ENCODE measurements at places on chromosomes 5 and 9.

- DNase-seq = no peak
These were observed 223.7 kb downstream of the PCSK5 start for GRCh38 chr9:76114144-76114543.

DNA sequence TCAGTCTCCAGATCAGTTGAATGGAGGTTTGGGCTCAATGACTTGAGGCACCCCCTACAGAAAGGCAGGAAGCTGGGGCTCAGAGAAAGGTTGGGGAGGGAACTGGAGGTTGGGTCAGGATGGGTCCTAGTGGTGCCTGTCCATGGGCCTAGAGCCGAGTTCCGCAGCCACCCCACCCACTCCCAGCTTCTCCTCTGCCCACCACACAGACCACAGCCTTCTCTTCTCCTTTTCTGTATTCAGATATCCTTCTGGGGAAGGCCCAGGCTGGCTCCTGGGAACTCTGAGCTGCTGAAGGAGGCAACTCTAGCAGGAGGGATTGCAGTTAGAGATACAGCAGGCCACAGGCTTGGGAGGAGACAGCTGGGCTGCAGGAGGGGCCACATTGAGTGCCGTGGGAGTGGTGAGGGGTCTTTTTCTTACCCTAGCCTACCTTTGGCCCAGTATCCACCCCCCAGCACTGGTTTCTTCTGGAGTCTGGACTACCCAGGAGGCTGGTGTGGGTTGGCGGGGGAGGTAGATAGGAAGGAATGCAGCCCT, 15.4 kb upstream of the PTGS1 start:
- no peak for DNase-seq

GRCh38 chr5:141343242-141343952, at the start of gene PCDHGA3:
PCDHGA3 (plus strand) TSS chr5:141343829; CDS start chr5:141344034, 205 bp downstream.
- no peak for DNase-seq

DNA sequence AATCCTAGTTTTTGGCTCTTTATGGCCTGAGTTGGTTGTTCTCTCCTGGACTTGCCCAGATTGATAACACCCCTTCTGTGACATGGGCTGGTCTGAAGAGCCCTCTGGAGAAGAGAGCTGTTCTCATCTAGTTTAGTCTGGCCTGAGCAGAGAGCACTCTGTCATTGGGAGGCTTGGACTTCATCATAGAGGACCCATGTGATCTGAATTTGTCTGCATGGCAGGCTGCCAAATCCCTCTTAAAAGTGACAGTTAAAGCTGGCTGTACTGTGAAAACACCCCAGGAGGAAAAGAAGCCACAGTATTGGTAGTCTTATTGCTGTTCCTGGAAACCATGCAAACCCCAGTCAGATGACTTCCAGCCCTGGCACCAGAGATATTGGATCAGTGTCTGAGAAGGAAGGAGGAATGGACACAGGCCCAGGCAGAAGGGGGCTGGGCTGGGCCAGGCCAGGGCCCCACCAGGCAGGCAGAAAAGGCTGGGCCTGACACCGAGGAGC, 3.7 kb upstream of the WDR31 start:
- no peak for DNase-seq

GRCh38 chr5:57215629-57216195, 41.9 kb downstream of the GPBP1 start:
- DNase-seq = no peak

DNA sequence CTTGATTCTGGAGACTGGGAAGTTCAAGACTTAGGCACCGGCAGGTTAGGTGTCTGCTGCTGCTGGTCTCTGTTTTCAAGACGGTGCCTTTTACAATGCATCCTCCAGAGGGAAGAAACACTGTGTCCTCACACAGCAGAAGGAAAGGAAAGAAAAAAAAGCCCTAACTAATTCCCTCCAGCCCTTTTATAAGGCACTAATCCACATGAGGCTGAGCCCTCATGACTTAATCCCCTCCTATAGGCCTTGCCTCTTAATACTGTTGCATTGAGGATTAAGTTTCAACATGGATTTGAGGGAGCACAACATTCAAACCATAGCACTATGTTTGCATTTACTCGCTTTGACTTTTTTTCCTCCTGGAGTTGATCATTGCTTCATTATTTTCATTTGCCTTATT, 585.9 kb downstream of the TLR4 start:
- DNase-seq = no peak

DNA sequence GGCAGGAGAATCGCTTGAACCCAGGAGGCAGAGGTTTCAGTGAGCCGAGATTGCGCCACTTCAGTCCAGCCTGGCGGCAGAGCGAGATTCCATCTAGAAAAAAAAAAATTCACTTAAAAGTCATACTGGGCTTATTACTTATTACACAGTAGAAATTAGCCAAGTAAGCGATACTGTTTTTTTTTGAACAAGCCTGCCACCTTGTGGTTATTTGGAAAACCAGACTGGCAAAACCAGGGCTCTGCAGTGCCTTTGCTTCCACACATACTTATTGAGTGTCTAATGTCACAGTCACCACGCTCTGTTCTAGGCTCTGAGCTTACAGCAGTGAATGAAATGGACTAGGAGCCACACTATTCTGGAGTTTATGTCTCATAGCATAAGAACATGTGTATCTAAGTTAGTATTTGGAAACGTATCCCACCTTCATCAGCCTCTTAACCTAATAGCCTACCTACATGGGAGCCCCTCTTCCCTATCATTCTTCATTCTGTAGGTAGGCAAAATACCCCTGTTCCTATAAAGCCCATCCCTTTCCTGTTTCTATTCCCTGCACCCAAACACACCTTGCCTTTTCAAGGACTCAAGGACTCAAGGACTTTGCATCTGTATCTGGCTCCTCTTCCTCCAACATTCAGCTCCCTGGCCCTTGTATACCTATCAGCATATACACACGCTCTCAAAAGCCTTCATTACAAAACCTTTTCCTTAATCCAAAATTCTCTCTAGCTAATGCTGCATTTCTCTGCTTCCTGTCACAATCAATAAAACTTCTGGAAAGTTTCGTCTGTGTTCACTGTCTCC, 13.9 kb upstream of the BASP1 start:
- DNase-seq = peak; percentile 70

- no peak for DNase-seq
These were observed 194.5 kb downstream of the NR3C1 start for GRCh38 chr5:143208781-143209510.

DNA sequence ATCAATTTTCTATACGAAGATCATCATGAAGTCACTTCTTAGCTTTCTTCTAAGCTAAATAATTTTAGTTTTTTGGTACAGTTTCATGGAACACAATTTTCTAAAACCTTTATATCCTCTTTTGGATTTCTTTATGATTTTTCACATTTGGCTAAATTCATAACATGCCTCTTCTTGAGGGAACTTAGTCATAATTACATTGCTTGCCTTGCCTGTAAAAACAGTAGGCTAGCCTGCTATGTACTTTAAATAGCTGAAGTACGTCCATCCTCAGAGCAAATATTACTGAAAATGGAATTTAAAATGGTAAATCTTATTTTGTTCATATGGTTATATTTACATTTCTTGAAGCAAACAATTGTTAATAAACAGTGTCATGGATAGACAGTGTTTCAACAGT, 225.0 kb downstream of the VPS13A start:
- DNase-seq = no peak

DNA sequence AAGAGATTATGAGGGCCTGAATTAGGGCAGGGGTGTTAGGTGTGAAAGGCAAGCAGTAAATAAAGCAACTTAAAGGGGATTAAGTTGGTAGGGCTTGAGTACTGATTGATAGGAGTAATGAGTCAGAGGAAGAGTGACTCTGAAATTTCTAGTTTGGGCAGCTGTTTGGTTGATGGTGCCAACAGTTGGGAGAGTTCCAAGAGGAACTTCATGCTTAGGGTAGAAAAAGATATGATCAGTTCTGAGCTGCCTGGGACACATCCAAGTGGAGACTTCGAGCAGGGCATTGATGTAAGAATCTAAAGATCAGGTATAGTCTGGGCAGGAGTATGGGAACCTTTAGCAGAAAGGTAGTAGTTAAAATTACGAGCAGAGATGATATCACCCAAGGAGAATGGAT, 10.2 kb downstream of the MAMDC2 start:
- no peak for DNase-seq

DNA sequence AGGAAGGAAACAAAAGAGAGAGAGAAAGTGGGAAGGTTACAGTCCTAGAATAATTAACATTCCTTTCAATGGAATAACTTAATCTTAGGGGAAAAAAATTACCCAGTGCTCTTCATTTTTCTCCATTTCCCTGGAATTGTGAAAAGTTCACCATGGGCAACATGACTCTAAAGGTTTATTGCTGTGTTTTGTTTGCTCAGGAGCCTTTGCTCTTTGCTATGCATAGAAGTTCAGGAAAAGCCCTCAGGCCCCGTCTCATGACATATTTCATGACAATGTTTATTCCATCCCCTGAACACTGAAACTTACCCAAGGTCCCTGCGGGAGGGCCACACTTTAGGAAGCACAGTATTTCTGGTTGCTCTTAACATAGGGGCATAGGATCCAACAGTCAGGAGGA, 9.8 kb upstream of the CTSL start:
- no peak for DNase-seq

DNA sequence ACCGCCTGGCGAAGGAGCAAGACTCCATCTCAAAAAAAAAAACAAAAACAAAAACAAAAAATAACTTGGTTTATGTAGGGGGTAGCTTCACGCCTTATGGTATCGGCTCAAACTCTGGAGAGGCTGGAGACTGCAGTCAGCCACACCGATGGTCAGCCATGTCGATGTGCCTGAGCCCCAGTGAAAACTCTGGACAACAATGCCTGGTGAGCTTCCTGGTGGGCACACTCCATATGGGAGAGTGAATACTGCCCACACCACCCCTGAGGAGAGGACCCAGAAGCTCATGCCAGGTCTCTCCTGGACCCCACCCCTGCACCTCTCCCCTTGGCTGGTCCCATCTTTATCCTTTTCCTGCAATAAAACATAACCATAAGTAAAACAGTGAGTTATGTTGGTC, 19.6 kb downstream of the IPPK start:
- DNase-seq = no peak

DNA sequence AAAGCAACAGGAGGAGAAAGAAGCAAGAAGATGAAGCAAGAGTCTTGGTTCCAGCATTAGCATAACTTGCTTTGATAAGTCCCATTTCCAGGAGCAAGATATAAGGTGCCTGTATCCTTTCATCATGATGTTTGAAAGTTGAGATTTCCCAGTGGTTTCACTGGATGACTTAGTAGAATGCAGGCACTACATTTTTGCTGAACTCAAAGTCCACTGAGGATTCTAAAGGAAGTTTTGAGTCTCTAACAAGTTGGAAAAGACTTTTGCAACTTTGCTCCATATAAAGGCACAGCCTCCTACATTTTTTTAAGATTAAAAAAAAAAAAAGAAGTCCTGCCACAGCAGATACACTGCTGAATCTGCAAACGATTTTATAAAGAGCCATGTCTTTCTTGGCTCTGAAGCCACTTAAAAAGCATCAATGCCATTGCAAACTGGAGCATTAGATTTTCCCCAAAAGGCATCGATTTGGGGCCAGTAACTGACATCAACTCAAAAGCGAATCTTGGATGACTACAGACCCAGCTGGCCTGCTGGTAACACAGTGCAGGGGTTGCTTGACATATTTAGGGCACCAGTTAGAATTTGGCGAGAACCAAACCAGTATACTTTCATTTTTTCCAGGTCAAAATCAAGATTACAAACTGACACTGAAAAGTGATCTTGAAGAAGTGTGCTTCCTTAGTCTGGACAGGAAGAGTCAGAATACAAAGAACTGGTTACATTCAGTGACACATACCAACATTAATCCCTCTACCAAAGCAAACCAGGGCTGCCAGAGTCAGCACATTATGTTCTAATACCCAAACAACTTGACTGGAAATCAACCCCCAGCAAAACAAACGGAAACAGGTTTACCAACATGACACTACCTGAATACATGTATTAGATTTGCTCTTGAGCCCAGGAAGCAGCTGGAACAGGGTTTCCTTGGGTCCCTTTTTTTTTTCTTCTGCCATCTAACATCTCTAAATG, 39.1 kb upstream of the KCNV2 start:
- no peak for DNase-seq

DNA sequence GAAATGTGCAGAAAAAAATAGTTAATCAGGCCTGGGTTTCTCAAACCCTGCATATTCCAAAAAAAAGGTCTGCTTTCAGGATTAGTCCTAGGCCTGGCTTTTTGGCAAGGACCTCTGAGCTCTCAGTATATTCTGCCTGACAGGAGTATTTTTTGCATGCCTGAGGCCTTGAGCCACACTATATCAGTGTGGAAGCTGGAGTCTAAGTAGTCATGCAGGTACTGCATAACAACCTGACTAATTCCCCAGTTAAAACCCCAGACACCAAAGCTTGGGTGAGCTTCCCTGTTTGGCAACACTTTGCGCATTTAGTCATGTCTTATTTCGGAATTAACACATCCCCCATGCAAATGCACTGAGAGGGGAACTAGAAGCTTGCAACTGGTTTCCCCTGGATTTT, 359.5 kb downstream of the CETN3 start:
- DNase-seq = no peak

- DNase-seq = no peak
These were observed 14.1 kb downstream of the TDRD7 start for GRCh38 chr9:97425973-97426336.

- no peak for DNase-seq
These were observed 89.3 kb downstream of the FEM1C start for GRCh38 chr5:115455301-115455707.

DNA sequence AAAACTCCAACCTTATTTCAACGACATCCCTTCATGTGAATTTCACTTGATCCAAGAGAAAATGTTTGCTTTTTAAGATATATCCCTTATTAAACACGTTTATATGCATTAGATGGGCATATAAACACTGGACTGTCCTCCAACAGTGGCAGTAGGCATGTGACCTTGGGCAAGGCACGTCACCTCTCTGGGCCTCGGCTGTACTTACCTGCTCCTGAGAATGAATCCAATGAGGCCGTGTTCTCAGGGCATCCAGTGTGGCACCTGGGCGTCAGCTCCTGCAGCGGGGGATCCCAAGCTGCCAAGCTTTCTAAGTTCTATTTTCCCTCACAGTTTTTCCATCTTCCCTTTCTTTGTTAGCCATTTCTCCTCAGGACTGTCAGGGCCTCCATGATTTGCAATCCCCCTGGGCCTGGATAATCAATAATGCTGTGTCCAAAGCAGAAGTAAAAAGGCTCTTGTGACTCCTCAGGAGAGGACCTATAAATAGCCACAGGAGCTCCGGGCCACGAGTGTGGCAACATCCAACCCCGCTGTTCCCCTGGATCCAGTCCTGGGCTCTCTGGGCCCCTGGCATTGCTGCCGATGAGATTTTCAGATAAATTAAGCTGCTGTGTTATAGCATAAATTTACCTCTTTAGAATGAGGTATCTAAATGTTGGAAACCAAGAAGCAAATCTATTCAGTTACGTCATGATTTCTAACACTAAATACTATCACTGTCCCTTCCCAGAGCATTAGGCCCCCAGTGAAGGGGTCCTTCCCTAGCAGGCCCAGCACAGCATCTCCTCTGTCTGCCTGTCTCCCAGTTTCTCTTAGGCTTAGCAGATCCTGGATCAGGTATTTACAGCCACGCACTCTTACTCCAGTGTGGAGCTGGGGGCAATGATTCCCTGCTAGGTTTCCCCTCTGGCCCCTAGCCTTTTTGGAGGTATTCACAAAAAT, 76.8 kb downstream of the PTPN3 start:
- no peak for DNase-seq

- DNase-seq = no peak
These were observed 95.1 kb downstream of the DAPK1 start for GRCh38 chr9:87592554-87593358.
